Left ventricle myocardium superior (tissue), 1 donor: ENCODE measurements at places on chromosomes 3 and 15. TPM values are rescaled to one million over a fixed set of nuclear protein-coding genes. Genes with fewer than 3 reads are reported as not detected.

Gene GOLGA8S
- total RNA-seq, result 0.40 TPM

Gene KLHL40
- 0.12 TPM for total RNA-seq

DNA sequence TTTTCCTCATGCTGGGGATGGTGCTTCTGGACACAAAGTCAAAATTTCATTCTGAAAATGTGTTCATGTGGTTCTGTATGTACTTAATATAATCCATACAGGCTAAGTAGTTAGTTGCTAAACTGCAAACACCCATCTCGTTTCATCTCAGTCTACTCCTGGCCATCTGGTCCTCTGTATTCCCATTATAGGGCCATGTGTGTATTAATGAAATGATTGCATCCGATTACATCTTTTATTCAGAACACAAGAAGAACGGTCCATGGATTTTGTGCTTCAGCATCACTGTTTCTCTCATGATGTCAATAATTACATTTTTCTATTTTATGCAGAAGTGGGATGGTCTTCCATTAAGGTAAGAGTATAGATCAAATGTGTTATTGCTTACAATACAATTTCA, 6.1 kb upstream of the GJD2 start:
- no peak for DNase-seq

- no peak for DNase-seq
These were observed 41.8 kb downstream of the SERP1 start for GRCh38 chr3:150504483-150504882.

GRCh38 chr15:91268510-91268909, 168.5 kb downstream of the SV2B start:
- no peak for DNase-seq

- DNase-seq, result no peak
These were observed 41.3 kb downstream of the PSMD6 start for GRCh38 chr3:63981980-63982379.

- DNase-seq, result no peak
These were observed 21.8 kb upstream of the KIF23 start for GRCh38 chr15:69392352-69392751.

DNA sequence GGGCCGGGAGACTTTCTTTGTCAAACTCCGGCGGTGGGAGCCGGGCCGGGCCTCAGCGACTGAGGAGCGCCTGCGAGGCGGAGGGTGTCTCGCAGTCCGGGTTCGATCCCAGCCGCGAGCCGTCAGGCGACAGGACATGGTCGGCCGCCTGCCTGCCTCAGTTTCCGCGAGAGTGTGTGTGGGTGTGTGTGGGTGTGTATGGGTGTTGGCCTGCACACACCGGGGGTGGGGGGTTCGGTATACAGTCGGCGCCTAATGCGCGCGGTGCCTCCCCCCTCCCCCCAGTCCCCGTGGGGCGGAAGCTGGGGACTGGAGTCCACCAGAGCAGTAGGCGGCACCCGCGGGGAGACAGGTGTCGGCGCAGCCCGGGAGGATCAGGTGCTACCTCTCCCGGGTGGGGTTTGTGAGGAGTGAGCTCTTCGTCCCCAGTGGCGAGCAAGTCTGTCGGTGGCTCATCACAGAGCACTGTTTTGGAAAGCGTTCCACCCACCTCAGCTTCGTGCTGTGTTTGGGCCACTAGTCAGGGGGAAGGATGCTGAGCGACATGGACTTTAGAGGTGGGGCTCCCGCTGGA, 246.3 kb downstream of the GOLGA6L6 start:
- peak; percentile 44 for DNase-seq

DNA sequence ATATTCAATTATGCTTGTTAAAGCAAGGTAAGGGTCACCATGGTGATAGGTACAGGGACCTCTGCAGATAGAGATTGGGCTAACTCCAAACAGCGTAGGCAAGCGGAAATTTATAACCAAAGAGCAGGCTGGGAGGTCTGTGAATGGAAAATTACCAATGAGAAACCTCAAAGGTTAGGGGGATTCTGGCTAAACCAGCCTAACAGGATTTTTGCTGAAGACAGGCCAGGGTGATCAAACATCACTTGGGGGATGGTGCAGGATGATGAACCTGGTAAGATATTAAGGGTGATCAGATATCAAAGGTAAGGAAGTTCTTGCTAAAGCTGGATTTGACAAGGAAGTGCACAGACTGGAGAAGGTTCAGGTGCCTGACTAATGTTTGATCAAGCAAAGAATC, 35.3 kb upstream of the SNRPN start:
- no peak for DNase-seq

DNA sequence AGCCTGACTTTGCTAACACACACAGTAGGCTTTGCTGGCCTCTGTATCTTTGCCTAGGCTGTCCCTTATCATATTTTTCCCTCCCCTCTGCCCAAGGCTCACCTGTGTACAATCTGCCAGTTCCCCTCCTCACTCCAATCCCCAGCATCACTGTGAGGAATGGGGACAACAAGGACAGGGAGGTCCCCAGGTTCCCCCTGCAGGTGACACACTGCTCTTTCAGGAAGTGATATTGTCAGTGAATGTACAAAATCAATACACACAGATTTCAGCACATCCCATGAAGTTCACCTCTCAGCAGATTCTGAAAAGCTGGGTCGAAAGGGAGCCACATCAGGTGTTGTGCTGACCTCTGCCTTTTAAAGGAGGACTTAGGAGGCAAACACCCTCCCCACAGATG, 177.5 kb downstream of the RAB11A start:
- DNase-seq, result no peak

- DNase-seq, result no peak
These were observed 28.8 kb upstream of the GYG1 start for GRCh38 chr3:148962513-148962912.

Gene ABCC5
- total RNA-seq, result 44.1 TPM

DNA sequence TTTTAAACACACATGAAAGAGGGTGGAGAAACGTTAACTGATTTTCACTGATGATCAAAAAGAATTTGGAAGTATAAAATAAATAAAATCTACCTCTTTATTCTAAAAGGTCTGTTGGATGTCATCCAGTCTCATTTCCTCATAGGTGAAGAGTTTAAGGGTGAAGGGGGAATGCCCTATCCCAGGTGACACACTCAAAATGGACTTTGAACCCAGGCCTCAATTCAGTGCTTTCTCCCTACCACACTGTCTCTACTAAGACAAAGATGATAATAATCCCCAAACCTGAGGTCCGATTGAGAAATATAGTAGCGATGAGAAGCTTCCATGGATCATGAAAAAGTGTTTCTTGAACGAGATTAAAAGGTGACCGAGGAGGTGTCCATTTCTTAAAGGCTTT, 5.1 kb upstream of the EFCAB12 start:
- DNase-seq, result no peak

GRCh38 chr3:141561426-141562034, 74.7 kb downstream of the RASA2 start:
- DNase-seq, result no peak

DNA sequence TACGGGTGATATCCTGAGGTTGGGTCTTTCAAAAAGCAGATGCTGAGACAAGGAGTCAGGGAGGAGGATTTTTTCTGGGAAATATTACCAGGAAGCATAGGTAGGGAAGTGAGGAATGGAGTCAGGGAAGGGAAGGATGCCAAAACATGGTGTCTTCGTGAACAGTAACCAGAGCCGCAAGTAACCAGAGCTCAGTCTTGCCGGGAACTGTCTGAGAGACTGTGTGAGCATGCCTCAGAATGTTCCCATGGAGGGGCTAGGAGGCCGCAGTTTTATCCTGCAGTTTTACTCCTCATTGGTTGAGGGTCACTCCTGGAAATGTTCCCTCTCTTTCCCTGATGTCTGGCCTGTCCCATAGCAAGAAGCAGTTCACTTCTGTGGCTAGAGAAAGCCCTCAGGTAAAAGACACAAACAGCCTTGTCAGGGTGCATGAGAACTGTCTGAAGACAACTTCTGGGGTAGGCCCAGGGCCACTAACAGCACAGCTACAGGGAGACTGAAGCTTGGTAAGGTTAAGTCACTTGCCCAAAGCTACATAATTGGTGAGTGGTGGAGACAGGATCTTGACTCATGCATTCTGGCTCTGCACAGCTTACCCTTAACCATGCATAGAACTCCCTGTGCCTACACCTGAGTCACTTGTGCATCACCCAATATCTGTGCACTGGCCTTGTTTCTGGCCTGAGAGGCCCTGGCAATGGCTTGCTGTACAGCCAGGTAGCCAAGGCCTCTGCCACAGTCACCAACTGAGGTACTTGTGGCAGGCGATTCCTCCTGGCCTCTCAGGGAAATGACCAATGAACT, 76.3 kb upstream of the FRMD4B start:
- no peak for DNase-seq

DNA sequence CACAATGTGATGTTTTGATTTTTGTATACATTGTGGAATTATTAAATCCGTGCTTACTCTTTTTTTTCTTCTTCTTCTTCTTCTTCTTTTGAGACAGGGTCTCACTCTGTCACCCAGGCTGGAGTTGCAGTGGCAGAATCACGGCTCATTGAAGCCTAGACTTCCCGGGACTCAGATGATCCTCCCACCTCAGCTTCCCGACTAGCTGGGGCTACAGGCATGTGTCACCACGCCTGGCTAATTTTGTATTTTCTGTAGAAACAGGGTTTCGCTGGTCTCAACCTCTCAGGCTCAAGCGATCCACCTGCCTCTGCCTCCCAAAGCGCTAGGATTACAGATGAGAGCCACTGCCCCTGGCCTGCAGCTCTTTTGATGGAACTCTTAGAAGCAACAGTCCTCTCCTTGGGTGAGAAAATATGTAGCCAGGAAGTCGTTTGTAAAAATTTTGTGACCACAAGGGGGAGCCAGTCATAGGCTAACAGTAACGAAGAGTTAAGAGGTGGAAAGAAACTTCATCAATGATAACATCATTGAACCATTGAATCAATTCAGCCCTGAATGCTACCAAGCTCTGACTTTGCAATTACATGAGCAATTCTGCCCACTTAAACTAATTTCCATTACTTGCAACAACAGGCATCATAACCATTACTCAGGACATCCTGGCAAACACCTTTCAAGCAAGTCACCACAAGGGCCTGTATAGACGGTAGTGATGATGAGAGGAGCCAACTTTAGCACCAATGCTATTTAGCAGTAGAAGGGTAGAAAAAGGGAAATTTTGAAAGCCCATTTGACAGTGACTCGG, 16.7 kb upstream of the CMTM7 start:
- DNase-seq, result no peak

GRCh38 chr3:153001210-153002078, 160.6 kb upstream of the RAP2B start:
- no peak for DNase-seq

DNA sequence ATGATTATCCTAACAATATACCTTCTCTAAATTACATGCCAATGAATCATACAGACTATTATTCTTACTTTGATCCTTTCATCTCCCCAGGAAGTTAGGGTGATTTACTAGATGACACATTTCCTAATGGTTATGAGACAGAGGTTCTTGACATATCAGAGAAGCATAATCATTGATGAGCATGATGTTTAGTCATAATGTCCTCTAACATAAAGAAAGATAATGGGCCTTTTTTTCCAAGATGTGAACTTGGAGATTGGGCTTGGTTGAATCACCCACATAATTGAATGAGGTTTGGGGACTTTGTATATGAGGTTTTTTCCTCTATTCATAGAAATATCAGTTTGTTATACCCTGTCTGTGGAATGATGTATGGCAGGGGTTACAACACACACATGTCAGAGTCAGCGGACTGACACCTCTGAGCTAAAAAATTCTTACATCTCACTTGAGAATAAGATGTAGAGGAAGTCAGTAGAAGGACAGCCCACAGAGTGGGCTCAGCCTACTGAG, 69.7 kb upstream of the DCBLD2 start:
- no peak for DNase-seq

Gene NPAP1
- total RNA-seq, result not detected

DNA sequence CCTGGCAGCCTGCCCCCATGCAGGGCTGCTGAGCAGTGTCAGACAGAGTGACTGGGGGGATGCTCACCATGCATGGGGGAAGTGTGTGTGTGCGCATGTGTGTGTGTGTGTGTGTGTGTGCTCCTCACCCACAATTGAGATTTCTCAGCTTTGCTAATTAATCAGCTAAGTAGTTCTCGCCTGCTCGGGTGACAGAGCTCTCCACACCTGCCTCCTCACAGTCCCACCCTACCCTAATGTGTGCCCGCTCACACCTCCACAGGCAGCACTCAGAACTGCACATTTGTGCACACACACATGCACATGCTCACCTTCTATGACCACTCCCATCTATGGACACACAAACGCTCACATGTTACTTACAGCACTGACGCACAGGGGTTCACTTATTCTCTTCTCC, 37.3 kb downstream of the CACNA2D2 start:
- DNase-seq, result no peak

- DNase-seq, result peak; percentile 54
These were observed 21.6 kb downstream of the RLBP1 start for GRCh38 chr15:89199746-89200145.

GRCh38 chr3:8702560-8702959, 31.0 kb upstream of the CAV3 start:
- no peak for DNase-seq

Gene ZPLD1
- total RNA-seq, result not detected

DNA sequence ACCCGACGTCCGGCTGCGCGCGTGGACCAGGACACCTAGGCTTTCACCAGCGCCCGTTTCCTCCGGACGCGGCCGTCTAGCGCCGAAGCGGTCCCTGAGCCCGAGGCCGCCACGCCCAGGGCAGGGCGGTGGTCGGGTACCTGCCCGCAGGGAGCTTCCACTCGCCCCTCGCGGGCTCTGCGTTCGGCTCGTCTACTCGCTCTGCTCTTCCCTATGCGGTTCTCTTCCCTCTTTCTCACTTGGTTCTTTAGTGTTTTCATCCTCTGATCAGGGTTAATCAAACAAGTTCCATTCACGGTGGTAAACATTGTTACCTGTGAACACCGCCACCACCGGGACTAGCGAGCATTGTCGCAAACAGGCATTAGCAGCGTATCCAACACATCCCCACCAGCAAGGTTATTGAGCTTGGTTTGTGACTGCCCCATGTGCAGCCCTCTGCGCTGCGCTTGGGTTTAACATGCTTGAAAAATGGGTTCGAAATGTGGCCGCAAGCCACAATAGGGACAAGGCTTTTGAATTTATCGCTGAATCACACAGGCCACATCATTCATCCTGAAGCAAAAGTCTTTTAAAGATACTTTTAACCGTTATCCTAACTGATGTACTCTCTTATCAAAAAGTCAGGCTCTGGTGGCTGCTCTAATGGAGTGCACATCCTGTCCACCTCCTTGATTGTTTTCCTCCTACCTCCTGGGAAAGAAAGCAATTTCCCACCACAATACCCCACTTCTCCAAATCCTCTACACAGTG, 843 bp upstream of the CD47 start:
- no peak for DNase-seq

GRCh38 chr3:178736300-178736699, 200.1 kb downstream of the KCNMB2 start:
- peak; percentile 40 for DNase-seq

DNA sequence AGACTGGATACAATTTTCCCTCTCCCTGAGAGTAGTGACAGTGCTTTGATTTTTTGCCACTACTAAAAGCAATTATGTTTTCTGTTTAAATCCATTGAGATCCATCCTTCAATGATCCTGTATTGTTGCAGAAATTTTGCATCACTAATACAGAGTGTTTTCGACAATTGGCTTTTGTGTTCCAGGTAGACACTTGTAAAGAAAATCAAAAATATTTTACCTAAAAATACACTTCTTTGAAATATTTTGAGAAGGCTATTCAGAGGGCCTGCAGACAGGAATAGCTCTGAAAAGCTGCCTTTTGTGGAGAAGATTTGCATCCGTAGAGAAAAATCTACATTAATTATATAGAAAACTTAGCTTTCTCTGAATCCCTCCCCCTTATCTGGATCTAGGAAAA, 66.8 kb upstream of the STRIT1 start:
- no peak for DNase-seq
